NCI-H1048 (cell line): ENCODE measurements at places on chromosomes 4 and X.

DNA sequence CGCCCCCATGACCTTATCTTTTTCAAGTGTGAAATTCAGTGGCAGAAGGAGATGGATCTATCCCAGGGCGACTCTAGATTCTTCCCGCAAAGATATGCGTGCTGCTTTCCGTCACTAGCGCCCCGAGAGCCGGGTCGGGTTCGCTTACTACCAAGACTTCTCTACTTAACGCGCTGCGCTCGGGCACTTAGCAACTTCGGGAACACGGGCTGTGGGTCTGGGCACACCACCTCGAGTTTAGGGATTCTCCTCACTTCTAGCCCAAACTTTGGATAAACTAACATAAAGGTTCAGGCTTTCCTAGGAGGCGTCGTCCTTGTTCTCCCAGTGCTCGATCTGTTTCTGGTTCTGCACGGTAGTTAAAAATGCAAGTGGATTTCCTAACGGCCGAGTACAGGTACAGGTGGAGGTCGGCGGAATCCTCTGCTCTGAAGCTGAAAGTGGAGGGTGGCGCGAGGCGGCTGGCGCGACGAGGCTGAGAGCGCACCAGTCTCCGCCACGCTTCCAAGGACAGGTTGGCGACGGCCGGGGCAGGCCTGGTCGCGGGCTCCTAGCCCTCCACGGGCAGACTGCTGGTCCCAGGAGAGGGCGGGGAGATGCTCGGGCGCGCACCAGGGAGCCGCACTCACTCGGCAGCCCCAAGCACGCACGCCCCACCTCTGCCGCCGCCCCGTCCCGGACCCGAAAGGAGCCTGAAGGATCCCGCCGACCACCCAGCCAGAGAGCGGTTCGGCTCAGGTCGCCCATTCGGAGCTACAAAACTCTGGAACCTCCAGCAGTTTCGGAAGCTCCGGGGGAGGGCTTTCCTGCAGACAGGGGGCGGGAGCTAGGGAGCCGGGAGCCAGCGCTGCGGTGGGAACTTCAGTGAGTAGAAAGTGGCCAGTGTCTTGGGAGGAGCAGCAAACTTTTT is 100.8 kb upstream of the TENM3 start:
- no peak for DNase-seq

GRCh38 chrX:95427389-95427788 is 1257.3 kb upstream of the DIAPH2 start:
- no peak for DNase-seq

DNA sequence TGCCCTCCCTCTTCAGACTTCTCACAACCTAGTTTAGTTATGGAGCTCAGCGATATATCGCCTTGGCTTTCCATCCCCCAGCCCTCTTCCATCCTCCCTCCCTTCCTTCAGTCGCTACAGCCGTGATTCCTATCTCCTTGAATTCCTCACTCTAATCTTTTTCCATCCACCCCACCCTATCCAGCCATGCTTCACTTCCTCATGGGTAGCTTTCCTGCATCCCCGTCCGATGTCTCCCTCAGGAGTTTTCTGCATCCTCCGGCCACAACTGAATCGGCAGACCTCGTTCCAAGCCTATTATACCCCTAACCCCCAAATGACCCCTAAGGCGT is 456 bp downstream of the SNX12 start:
- DNase-seq = no peak

DNA sequence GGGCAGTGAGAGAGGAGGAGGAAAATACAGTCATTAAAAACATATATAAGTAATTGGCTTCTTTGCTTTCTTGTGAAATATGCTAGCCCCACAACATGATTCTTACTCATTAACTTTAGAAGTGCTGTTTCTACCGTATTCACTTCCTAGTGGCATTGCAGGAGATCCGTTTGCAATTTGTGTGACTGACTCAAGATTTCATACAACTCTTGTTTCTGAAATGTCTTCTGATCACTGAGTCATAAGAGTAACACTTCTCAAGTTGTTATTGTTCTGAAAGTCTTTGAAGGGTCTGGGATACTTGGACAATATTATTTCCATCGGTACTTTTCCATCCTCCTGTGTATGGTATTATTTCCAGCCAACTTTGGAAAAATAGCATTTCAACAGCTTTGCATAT is 310.8 kb downstream of the PACRGL start:
- no peak for DNase-seq

- DNase-seq = no peak
Observed at GRCh38 chr4:173272996-173273395, 61.2 kb downstream of the HMGB2 start.

DNA sequence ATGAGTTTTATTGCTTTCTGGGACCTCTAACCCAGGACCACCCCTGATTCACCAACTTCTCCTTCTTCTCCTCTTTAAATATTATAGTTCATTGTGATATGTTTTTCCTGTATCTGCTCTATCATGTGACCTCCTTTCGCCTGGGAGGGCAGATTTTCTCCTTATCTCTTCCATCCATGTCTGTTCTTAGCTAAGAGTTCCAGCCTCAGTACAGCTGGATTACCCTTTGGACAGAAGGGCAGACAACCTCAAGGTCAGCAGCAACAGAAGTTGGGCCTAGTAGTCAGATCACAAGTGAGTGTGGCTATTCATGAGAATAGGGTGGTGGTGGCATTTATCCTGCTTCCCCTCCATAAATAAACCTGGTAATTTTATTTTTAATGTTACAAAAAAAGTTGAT is 5.7 kb upstream of the XK start:
- DNase-seq = no peak

DNA sequence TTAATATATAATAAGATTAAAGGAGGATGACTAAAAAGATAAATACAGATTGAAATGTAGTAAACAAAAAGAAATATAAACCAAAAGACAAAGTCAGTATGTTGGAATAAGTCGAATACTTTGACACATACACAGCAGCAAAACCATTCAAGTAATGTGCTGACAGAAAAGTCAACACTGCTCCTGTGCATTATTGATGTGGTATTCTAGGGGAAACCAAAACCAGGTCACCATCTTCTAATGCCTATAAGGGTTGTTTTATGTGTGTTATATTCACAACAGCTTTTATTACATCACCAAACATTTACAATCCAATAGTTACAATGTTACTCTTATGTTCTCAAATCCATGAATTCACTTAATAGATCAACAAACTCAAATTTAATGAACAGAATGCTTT is 111.8 kb upstream of the DKK2 start:
- no peak for DNase-seq

GRCh38 chrX:53900623-53901022 is 143.7 kb downstream of the PHF8 start:
- no peak for DNase-seq

DNA sequence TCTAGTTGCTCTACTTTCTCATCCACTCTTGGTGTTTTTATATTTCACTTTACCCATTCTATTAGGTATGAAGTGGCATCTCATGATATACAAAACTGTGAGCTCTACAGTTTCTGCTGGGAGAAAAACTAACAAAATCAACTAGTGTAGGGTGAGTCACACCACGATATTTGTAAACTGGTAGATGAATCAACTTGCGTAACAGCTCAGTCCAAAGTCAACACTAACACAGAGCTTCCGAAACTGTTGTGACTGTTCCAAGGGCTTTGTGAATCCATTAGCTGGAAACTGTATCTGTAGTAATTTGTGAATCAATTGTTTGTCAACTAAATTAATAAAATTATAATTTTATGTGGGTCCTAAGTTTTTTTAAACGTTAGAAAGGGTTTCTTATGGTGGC is 119.8 kb upstream of the TSPAN5 start:
- DNase-seq = no peak

- no peak for DNase-seq
Observed at GRCh38 chr4:141705747-141706377, 69.5 kb downstream of the IL15 start.

DNA sequence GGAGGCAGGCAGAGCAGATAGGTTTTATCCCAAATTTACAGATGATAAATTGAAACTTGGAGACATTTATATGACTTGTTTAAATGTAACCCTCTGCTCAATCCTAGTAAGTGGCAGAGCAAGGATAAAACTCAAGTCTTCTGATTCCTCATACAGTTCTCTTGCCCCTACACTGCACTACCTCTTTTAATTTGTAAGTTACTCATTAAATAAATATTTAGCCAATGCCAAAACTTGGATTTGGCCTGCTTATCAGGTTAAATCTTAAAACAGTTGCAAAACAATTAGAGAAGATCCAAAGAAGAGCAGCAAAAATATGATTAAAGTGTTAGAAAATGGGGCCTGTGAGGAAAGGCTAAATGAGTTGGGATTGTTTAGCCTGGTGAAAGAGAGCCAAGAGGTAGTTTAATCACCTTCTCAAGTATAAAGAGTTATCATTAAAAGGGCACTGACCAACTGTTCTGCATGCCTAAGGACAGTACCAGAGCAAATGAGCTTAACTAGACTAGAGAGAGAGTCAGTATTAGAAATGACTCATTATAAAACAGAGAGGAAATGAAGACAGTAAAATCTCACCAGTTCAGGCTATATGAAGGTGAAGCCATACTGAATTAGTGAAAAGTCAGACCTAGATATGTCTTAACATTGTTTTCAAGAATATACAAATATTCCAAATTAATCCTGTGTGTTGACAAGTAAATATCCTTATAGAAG is 146.3 kb downstream of the GRIA3 start:
- no peak for DNase-seq

GRCh38 chr4:76620723-76621468 is 185.9 kb downstream of the SHROOM3 start:
- DNase-seq = no peak

DNA sequence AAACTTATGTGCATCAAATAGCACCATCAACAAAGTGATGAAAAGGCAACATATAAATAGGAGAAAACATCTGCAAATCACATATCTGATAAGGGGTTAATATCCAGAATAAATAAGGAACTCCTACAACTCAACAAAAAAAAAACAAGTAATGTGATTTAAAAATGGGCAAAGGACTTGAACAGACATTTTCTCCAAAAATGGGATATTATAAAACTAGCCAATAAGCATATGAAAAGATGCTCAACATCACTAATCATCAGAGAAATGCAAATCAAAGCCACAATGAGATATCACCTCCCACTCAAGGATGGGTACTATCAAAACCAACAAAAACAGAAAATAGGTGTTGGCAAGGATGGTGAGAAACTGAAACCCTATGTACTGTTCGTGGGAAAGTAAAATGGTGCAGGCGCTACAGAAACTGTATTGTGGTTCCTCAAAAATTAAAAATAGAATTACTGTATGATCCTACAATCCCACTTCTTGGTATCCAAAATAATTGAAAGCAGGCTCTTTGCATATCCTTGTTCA is 2.4 kb downstream of the DNAJB14 start:
- no peak for DNase-seq

DNA sequence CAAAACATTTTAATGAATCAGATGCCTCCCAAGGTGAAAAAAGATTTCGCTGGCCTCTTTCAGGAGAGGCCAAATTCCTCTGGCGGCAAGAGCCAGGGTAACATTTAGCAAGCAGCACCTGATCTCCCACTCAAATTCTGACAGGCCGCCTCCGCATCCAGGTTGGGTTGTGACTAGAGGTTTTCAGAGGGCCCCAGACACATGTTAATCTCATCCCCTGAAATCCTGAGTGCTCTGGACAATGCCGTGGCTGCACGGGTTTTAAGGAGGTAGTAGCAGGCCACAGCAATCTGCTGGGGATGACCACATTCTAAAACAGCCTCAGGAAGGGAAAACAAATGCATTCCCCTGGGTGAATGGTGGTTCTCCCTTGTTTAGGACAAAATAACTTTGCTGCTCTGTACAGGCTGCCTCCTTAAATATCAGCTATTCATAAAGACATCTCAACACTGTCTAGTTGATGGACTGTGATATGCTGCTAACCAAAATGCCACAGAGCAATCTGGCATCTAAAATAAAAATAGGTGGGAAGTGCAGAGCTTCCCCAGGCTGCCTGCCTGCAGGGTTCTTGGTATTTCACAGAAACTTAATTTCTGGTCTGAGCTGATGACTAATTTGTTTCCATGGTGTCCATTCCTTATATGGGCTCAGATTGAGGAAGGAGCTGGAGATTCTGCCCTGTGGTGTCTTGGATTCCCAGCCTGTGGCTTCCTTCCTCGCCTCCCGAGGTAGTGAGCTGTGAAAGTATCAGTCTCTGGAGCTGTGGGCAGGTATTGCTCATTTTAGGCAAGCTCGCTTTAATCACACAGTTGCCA is 202.0 kb downstream of the DCLK2 start:
- no peak for DNase-seq

DNA sequence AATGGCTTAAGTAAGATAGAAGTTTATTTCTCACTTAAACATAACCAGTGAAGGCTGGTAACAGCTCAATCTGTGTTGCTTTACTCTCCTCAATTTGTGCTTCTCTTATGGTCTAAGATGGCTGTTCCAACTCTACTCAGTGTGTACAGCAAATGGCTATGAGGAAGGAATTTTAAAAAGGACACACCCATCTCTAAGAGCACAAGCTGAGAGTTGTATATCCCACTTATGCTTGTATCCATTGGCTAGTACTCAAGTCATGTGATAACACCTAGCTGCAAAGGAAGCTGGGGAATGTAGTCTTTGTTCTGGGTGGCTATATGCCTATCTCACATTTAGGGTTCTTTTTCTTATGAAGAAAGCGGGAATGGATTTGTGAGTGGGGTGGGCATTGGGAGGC is 63.3 kb downstream of the GPAT3 start:
- peak; percentile 25 for DNase-seq

- peak; percentile 32 for DNase-seq
Observed at GRCh38 chr4:81466841-81467671, 4.7 kb downstream of the RASGEF1B start.

- no peak for DNase-seq
Observed at GRCh38 chr4:145511913-145512522, 30.4 kb downstream of the SMAD1 start.

GRCh38 chrX:111129921-111130320 is 33.9 kb downstream of the PAK3 start:
- DNase-seq = no peak

DNA sequence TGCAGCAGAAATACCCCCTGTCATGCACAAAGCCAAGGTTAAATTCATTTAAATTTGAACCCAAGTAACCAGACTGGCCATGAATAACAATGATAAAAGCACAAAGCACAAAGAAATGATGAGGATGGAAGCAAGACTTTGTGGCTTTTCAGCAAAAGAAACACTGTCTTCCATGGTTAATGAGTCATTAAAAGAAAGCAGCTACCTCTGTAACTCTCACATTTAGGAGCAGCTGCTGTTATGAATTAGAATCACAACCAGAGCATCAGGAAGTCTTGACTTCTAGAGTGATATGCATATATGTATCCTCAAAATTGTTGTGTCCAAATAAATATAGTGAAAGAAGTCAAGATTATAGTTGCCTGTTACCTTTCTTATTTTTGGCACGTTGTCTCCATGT is 70.7 kb upstream of the RPS6KA6 start:
- DNase-seq = no peak

DNA sequence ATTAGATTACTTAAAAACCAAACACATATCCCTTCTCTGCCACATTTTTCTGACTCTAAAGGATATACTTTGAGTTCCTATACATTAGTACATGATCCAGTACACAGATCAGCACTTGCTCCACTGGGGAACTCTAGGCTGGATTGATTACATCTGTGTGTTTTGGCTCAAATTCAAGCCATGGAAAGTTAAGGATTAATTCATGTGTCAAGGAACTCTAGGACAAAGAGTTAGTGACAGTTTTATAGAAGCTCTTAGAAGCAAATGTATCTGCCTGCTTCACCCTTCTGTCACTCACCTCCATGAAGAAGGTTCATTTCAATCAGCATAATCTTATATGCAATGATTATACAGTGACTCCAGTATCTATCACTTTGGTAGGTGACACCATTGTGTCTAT is 43.2 kb downstream of the SCFD2 start:
- DNase-seq = no peak
